ENCODE measurements at places on chromosomes 12 and 14.

DNA sequence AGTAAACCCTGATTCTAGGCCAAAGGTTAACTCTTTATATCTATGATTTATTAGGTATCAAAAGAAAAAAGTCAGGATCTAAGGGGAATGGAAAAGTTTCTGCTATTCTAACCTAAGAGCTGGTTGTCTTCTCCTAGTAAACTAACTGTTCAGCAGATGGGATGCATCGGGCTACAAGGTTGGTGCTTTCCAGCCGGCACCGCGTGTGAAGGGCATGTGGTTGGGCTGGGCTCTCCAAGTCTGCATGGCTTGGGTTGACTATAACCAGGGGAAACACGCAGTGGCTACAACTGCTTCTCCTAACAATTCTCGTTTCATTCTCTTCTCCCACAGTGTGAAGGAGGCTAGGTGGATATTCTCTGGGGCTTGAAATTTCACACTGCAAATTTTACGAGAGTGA is 354.5 kb downstream of the APAF1 start:
- no peak for DNase-seq

DNA sequence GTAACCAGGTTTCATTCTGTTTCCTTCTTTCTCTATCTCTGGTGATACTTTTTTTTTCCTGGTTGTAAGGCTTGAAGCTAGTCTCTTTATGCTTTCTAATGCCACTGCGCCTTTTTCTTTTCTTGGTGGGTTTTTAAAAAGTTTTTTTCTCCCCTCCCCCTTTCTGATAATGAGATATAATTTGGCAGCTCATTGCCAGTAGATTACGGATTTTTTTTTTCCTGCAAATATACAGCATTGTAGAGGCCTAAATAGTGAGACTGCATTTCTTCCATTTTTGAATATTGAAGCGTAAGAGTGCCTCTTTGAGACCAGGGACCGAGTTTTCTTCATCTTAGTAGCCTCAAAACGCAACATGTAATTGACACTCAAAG is 1.1 kb downstream of the PAPOLA start:
- no peak for DNase-seq

DNA sequence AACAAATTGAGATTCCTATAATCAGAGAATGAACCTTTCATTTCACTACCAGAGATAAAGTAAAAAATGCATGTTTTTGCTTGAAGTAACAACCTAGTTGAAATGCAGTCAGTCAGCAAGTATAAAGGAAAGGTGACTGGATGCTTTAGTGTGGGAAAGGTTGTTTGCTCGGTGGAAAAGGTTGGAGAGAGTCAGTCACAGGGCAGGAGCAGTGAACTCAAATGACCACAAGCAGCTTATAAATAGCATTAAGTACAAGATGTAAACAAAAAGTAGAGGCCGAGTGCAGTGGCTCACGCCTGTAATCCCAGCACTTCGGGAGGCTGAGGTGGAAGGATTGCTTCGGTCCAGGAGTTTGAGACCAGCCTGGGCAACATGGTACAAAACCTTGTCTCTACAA is 98.1 kb upstream of the FGD4 start:
- DNase-seq, result no peak

GRCh38 chr12:53862831-53863230 is 75.8 kb upstream of the HOXC13 start:
- DNase-seq, result no peak

DNA sequence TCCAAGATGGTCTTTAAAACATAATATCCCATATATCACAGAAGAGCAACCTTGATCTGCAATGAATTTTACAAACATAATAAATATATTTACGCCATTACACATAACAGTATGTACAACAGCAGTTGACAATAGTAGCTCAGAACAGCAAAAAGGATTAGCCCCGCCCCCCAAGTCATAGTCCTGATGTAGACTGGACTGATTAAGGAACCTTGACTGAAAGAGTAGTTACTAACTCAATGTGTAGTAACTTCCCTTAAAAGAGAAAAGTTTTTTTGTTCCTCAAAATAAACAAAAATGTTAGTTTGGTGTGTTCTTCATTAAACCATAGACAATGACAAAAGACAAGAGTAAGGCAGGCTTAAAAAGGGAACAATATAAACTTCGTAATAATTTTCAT is 44.5 kb downstream of the GTF2A1 start:
- peak; percentile 66 for DNase-seq

DNA sequence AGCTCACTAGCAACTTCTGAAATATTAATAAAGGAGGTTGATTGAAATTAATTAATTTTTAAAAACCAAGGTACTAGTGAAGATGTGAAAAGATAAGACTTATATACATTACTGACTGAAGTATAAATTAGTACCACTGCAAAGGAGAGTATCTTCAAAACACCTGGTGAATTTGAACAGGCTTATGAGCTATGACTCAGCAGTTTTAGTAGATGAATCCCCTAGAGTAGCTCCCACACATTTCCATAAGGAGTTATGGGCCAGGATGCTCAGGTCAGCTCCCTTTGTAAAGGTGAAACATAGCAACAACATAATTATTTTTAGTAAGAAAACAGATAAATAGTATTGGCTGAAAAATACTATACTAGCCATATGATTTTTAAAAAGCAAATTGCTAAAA is 218.6 kb downstream of the SYT1 start:
- no peak for DNase-seq

GRCh38 chr12:101941306-101942249 is 64.2 kb downstream of the DRAM1 start:
- DNase-seq, result no peak

DNA sequence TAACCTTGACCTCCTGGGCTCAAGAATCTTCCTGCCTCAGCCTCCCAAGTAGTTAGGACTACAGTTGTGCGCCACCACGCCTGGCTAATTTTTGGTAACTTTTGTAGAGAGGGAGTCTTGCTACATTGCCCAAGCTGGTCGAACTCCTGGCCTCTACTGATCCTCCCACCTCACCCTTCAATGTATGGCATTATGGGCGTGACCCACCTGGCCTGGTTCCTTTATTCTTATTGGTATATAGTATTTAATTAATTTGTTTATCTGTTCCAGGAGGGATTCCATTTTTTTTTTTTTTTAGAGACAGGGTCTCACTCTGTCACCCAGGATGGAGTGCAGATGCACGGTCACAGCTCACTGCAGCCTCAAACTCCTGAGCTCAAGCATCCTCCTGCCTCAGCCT is 40.9 kb upstream of the EAPP start:
- no peak for DNase-seq

GRCh38 chr12:92539976-92540781 is 162.6 kb upstream of the PLEKHG7 start:
- no peak for DNase-seq

DNA sequence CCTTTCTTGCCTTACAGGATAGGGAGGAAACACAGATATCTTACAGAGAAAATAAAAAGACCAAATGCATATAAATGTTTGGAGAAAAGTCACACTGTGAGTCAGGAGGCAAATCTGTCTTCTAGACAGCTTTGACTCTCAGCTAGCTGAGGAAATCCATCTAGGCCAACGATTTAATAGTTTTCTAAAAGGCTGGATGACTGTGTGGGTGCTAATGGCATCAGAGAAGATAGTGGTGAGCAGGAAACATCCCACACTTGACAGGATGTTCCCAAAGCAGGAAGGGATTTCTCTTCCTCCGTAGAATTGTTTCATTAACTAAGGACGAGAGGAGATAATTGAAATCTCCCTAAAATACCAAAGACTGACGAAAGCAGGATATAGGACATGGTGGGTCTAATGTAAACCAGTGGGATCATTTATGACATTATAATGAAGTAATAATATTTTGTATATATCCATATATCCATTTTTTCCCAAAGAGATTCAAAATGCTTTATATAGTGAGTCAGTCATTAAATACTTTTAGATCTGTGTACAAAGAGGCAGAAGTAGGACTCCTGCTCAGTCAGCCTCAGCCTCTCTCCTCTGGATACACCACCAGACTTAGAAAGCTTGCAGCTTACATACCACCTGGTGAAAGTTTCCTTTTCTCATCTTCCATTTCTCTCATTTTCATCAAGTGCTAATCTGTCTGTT is 44.3 kb upstream of the PSMA6 start:
- no peak for DNase-seq

DNA sequence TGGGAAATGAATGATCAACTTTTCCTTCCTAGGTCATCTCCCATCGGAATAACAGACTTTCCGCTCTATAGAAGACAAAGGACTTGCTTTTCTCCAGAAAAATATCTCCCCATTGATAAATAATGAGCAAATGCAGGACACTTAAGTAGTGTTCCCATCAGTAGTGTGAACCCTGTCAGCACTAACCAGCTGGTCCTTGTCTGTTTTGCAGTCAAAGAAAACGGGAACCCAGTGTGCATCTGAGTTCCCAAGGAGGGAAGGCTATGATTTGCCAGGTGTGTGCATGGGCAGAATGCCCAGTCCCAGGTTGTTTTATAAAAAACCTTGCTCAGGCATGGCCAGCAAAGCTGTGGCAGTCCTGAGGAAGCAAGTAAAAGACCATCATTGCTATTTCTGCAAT is 256.5 kb upstream of the HMGA2 start:
- peak; percentile 96 for DNase-seq

DNA sequence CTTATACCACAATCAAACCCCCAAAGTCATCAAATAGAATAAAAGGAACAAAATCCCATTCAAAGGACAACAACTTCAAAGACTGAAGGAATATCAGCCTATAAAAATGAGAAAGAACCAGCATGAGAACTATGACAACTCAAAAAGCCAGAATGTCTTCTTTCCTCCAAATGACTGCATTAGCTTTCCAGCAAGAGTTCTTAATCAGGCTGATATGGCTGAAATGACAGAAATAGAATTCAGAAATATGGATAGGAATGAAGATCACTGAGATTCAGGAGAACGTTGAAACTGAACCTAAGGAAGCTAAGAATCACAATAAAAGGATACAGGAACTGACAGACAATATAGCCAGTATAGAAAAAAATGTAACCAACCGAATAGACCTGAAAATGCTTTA is 109.5 kb downstream of the SINHCAF start:
- DNase-seq, result no peak

DNA sequence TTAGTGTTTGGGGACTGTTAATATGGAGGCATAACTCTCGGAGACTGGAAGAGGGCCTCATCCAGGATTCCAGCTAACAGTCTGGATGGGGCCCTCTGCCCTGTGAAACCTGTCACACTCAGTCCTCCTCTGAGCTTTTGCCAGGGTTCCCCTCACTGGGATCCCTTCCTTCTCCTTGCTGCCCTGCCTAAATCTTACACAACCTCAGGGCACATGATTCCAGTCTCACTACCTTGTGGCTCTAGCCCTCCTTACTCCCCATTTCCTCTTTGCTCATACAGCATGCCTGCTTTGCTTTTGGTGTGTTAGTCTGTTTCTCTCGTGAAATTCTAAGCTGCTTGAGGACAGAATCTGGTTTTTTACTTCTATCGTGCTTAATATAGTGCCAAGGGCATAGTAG is 942 bp upstream of the GSG1 start:
- no peak for DNase-seq

GRCh38 chr12:95984682-95985081 is 11.5 kb downstream of the HAL start:
- DNase-seq, result no peak

GRCh38 chr12:104064031-104064841 is at the start of gene HCFC2:
Gene HCFC2 (plus strand): TSS chr12:104064531. CDS start chr12:104064561, 30 bp downstream.
- DNase-seq, result peak; percentile 89

- DNase-seq, result no peak
Observed at GRCh38 chr12:2924019-2924418, 33.3 kb downstream of the TULP3 start.

GRCh38 chr12:122094735-122095631 is 16.4 kb downstream of the MLXIP start:
- peak; percentile 26 for DNase-seq
